ENCODE measurements at places on chromosomes 3 and 15.

DNA sequence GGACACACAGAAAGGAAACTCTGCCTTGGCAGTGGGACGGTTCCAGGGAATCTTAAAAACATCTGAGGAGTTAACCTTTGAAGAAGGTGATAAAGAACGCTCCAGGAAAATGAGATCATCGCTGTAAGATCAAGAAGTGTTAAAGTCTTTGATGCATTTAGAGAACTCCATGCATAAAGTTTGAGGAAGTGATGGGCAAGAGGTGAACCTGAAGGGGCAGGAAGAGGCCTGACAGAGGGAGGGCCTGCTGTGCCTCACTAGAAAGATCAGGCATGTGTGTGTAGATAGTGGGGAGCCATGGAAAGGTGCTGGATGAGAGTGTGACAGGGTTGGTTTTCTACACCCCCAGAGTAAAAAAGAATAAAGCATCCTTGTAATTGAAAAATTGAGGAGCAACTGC lies 889.2 kb downstream of the MCTP2 start:
- DNase-seq, result no peak

GRCh38 chr3:46372492-46373359 lies 2.0 kb downstream of the CCR5 start:
- DNase-seq, result peak; percentile 58

DNA sequence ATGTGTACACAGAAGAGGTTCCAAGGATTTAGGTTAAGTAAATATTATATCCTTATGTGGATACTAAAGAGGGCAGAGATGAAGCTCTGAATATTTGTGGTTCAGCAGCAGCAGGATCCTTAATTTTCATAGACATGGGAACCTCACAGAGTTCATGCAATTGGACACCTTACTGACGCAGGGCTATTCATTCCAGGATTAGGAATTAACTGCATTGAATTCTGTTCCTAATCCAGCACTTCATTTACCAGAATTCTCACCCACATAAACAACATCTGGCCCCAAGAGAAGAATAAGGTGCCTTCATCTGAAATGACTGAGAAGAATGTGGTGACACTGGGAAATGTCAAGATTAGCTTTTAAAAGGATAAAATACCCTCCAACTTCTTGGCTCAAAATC lies 62.4 kb downstream of the ADAMTS9 start:
- DNase-seq, result no peak

GRCh38 chr3:194278186-194278845 lies 72.8 kb downstream of the CPN2 start:
- DNase-seq, result no peak

DNA sequence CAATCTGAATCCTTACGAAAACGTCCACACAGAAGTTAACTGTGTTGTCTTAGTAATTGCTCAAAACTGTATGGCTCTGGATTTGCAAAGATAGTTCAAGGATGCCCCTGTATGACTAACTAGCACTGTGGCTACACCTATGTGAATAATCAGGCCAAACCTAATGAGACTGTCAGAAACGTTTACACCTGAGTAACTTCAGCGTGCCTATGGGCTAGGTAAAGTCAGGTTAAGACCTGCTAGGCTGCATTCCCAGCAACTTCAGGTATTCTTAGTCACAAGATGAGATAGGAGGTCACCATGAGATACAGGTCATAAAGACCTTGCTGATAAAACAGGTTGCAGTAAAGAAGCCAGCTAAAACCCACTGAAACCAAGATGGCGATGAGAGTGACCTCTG lies 87.8 kb upstream of the PLXND1 start:
- DNase-seq, result no peak

- no peak for DNase-seq
Observed at GRCh38 chr15:27623560-27624305, 475.4 kb downstream of the OCA2 start.

DNA sequence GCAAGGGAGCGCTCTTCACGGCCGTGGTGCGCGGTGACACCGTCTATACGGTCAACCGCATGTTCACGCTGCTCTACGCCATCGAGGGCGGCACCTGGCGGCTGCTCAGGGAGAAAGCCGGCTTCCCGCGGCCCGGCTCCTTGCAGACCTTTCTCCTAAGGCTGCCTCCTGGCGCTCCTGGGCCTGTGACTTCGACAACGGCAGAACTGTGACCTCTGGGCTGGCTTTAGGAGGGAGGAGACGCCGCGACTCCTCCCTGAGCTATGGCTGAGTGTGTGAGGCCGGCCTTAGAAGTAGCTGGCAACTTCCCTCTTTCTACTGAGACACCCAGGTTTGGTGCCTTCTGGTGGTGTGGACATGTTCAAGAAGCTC lies 1.4 kb downstream of the KBTBD13 start:
- DNase-seq, result no peak

GRCh38 chr3:117171124-117171523 lies 461.5 kb downstream of the TUSC7 start:
- DNase-seq, result no peak

GRCh38 chr3:171849617-171850319 lies 6.6 kb downstream of the TMEM212 start:
- DNase-seq, result no peak

- peak; percentile 52 for DNase-seq
Observed at GRCh38 chr3:191303596-191303995, 25.6 kb upstream of the CCDC50 start.

GRCh38 chr15:96160800-96161199 lies 169.7 kb upstream of the NR2F2 start:
- DNase-seq, result no peak

DNA sequence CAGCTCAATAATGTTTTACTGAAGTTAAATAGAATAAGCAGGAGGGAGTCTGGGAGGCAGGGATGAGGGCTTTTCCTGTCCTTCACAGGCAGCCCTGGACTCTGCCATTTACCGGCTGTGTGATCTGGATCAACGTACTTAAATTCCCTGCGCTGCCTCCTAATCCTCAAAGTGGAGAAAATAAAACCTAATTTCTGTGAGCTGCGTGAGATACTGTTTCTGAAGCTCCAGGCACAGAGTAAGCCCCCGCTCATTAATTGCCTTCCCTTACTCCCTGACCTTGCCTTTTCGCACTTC lies 278 bp upstream of the PDIA5 start:
- no peak for DNase-seq

GRCh38 chr3:107629566-107629965 lies 106.8 kb downstream of the BBX start:
- DNase-seq, result no peak

DNA sequence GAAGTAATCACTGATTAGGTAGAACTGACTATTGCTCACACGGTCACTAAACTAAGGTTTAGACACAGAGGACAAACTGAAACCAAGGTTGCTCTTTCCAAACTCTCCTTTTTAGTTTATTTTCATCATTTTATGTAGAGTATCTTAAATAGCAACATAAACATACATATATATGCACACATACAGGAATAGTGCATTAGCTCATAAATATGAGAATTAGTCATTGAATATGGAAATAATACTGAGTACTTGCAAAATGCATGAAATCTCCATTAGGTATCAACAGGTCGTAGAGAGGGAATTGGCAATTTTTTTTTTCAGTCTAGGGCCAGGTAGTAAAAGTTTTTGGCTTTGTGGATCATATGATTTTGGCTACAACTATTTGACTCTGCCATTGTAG lies 557.1 kb downstream of the NLGN1 start:
- no peak for DNase-seq

GRCh38 chr15:83305704-83306291 lies 21.3 kb upstream of the BNC1 start:
- no peak for DNase-seq

DNA sequence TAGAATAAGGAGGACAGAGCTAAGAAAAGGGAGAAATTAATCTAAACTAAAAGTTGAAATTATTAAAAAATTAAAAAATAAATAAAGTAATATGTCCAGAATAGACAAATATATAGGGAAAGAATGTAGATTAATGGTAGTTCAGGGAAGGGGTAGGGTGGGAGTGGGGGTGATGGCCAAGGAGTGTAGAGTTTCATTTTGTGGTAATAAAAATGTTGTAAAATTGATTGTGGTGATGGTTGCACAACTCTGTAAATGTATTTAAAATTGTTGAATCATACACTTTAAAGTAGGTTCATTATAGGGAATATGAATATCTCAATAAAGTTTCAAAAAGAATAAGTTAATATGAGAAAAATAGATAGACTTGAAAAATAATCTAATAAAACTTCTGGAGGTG lies 21.0 kb upstream of the FNDC3B start:
- no peak for DNase-seq

- DNase-seq, result peak; percentile 79
Observed at GRCh38 chr15:29888646-29889045, 66.4 kb upstream of the TJP1 start.

- DNase-seq, result no peak
Observed at GRCh38 chr3:98680723-98681122, 82.4 kb upstream of the ST3GAL6 start.

DNA sequence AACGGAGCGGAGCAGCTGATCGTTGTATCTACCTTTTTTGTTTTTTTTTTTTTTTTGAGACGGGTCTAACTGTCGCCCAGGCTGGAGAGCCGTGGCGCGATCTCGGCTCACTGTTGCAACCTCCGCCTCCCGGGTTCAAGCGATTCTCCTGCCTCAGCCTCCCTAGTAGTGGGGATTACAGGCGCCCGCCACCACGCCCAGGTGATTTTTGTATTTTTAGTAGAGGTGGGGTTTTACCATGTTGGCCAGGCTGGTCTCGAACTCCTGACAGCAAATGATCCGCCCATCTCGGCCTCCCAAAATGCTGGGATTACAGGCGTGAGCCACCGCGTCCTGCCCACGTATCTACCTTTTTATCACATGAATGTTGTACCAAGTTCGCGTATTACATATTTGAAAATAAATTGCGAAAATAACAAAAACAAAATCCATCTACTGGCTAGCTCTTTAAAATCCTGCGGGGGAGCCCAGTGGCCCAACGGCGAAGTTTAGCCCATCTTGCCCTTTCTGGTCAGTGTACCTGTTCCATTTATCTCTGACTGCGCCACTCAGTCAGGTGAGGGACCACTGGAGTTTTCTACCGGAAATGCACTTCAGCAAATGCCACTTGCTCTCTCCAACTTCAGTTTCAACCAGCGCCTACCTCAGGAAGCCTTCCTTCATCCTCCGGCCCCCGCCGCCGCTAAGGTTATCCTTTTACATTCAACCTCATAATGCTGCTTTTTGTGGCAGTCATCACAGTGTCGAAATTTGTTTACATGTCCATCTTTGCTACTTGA lies 1.2 kb upstream of the EIF3J start:
- peak; percentile 42 for DNase-seq

GRCh38 chr3:197306374-197307086 lies 8.1 kb upstream of the DLG1 start:
- no peak for DNase-seq

All from pons (tissue), 1 donor.